Chondrocyte (in vitro differentiated cells): ENCODE measurements at places on chromosomes 5 and 9. TPM values are rescaled to one million over a fixed set of nuclear protein-coding genes. Genes with fewer than 3 reads are reported as not detected.

- no peak for DNase-seq
Observed at GRCh38 chr5:156170351-156170961, 156.5 kb upstream of the SGCD start.

DNA sequence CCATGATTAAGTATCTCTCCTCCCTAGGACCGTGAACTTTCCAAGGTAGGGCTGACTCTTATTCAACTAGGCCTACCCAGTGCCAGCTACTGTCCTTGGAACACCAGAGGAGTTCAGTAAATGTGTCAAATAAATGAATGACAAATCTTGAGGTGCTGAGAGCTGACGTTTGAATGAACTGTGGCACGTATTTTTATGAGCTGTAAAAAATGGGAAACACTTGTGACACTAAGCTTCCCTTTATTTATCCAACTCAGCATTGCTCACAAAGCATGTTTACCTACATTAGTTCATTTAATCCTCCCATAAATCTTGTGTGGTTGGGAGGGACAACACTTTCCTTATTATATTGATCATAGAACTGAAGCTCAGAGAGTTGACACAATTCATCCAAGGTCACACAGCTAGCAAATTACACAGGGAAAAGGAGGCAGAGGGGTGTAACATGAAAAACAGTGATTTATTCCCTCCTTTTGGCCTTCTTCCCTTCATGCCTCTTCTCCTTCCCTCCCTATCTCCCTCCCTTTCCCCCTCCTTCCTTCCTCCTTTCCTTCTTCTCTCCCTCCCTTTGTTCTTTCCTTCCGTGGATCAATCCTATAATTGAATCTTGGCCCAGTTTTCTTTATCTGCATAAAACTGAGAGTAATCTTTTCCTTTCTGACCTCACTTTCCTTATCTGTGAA, 412.6 kb downstream of the DMRT2 start:
- no peak for DNase-seq

DNA sequence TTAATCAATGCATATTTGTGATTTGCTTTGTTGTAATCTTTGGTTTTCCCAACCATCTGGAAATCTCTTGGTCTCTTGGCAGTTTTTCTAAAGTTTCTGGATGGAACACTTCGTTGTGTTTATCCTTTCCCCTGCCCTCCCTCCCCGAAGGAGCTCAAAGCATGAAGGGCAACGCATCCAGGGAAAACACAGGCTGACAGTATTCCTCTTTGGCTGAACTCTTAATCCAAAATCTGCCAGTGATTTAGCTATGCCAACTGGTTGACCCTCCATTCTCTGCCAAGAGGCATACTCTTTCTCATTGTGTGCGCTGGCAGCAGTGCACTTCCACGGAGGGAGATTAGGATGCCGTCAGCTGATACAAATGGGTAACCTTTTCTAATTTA, 20.5 kb downstream of the ZBTB34 start:
- DNase-seq = no peak

GRCh38 chr9:68507130-68507805, 33.4 kb downstream of the TMEM252 start:
- no peak for DNase-seq

DNA sequence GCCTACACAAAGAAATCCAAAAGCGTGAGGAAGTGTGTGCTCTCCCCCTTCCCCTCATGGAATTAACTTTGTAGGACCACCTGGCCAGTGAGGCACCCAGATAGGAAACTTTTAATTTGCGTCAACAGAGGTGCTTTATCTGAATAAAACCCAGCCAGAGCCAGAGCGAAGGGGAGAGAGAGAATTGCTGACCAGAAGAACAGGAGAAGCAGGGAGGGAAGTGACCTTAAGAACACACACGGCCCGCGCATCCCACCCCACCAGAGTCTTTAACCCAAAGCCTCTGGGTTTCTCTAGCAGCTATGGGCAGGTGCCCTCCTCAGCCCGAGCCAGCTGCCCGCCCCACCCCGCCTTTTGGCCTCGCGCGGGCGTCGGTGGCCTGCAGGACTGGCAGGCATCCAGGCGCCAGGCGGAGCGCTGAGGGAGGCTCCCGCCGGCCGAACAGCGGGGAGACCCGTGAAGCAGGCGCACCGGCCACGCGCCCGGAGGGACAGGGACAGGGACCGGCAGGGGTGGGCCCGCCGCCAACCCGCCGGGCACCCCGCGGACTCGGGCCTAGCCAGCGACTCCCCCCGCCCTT, 580 bp downstream of the ERAP1 start:
- peak; percentile 92 for DNase-seq

Gene TAF11L10
- total RNA-seq = not detected in 3 replicates

Gene ANKRD34B
- total RNA-seq = not detected in 3 replicates

GRCh38 chr5:111859533-111860270, 102.7 kb upstream of the NREP start:
- DNase-seq = no peak

- no peak for DNase-seq
Observed at GRCh38 chr5:142280066-142281007, 44.5 kb downstream of the SPRY4 start.

Gene MSX2
- total RNA-seq = 2.2 to 25.5 TPM (median 2.3 TPM) in 3 replicates

DNA sequence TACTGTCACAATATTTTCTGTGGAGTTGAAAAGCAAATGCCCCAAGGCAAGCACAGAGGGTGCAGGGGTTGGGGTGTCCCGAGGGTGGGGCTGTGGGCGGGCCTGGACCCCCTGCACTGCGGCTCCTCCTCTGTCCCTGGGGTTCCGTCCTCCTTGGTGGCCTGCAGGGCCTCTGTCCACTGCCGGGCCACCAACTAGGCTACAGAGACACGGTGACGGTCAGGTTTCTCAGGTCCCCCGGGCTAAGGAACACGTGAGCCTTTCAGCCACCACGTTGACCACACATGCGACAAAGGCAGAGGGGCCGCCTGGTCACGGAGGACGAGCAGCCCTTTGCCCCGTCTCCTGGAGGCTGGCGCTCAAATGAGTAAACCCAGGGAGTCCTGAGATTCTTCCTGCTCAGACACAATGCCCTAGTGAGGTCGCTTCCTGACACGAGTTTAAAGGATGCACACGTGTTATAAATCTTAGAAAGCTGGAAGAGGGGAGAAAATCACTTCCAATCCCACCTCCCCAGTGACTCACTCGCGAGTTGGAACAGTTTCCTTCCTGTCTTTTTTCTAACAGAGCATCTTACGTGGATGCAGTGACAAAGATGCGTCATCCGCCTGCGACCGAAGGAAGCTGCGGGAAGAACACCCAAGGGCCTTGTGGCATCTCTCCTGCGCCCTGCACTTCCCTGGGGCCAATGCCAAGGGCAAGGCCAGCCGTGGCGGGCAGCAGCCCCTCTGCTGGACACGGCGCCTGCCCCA, 24.8 kb upstream of the OBP2B start:
- no peak for DNase-seq

Gene PFN3
- not detected in 3 replicates for total RNA-seq

Gene BAAT
- total RNA-seq = 0.10 to 0.26 TPM (median 0.24 TPM) in 3 replicates

DNA sequence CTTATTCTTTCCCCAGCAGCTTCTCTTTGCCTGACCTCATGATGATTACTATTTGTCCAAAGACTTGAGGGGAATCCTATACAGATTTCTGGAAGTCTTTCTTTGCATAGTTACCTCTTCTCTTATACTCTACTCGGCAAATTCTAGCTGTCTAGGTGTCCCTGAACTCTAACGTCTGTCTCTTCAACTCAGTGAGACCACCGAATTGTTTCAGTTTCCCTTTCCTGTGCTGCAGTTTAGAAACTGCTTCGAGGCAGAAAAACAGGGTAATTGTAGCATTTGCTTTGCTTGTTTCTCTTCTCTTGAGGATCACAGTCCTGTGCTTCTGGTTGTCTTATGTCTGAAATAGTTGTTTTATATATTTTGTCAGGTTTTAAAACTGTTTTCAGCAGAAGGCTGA, 14.8 kb downstream of the LVRN start:
- DNase-seq = no peak

DNA sequence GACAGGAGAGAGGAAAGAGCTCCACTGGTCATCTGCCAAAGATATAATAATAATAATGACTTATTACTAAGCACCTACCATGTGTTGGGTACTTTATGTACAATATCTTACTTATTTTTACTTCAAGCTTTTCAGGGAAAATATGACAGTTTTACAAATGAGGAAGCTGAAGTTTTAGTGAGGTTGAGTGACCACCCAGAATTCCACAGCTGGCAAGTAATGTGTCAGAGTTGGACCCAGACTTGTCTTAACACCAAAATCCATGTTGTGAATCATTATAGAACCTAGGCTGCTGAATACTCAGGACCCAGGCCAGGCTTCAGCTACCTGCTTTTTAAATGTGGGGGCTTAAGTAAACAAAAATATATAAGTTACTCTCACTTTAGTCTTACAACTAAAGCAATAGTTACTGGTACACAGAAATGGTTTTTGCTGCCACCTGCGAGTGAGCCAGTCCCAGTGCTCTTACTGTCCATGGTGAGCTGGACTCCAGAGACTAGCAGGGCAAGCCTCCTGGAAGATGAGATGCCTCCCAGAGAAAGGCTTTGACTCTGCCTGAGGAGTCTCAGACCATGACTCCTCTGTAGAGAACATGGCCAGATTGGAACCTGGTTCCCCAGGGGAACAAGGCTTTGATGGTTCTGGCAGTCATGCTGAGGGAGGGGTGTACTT, 29.9 kb downstream of the RUSC2 start:
- no peak for DNase-seq

Gene CSF2
- not detected in 3 replicates for total RNA-seq

DNA sequence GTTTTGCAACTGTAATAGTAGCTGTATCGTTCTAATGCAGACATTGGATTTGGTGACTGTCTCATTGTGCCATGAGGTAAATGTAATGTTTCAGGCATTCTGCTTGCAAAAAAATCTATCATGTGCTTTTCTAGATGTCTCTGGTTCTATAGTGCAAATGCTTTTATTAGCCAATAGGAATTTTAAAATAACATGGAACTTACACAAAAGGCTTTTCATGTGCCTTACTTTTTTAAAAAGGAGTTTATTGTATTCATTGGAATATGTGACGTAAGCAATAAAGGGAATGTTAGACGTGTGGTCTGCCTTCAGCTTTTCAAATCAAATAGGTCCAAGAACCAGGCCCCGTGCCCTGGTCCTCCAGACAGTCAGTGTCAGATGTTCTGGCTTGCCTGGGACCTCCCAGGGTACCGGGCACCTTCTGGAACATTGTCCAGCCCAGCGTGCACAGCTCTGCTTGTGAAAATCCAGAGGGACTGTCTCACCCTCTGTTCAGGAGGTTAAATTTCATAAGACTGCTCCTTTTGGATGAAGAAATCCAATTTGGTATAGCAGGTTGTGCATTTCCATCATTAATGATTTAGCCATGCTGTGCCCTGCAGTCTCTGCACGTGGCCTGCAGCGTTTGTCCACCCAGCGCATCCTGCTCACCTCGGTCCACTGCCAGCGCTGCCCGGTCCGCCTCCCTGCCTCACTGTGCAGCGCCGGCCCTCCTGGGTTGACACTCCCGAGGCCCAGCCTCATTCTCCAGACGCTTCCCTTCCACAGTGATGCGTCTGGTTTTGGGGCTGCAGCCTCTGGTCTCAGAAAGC, 6.6 kb upstream of the AHRR start:
- no peak for DNase-seq

GRCh38 chr9:115672477-115673316, 480.9 kb upstream of the PAPPA start:
- no peak for DNase-seq

GRCh38 chr9:132062806-132063205, 16.9 kb downstream of the MED27 start:
- no peak for DNase-seq

Gene PHYHD1
- total RNA-seq = 2.8 to 4.4 TPM (median 3.4 TPM) in 3 replicates

GRCh38 chr9:12503606-12504122, 189.5 kb upstream of the TYRP1 start:
- DNase-seq = no peak

Gene PCDHB15
- total RNA-seq = 1.7 to 4.3 TPM (median 1.9 TPM) in 3 replicates
